ENCODE measurements at places on chromosomes 6 and 20.

DNA sequence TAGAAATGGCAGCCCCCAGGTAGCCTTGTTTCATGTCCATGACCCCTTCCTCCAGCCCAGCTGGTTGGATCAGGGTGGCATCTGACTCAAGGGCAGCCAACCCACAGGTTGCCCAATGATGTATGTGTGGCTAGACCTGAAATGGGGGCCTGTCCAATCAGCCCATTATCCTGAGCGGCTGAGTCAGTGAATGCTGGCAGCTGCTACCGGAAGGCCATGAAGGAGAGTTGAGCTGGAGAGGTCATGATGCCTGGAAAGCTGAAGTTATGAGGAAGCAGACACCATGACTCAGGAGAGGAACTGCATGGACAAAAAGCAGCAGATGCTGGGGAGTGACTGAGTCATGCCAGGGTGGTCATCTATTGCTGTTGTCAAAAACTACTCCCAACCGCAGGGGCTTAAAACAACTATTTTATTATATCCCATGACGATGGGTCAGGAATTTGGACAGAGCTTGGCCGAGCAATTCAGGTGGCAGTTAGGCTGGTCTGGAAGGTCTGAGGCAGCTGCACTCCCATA, 67.3 kb downstream of the MDGA1 start:
- peak; percentile 100 for DNase-seq

DNA sequence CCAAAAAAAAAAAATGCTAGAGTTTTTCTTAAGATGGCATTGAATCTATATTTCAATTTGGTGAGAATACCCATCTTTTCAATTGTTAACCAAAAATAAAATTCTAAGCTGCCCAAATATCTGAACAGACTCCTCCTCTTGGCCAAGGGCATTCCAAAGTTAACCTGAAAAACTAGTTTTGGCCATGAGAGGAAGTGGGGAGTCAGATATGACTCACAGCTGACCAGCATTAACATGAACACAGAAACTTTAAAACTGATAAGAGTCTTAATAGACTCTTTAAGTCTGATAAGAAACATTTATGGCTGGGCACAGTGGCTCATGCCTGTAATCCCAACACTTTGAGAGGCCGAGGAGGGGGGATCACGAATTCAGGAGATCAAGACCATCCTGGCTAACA, 171.3 kb downstream of the FAXC start:
- no peak for DNase-seq

DNA sequence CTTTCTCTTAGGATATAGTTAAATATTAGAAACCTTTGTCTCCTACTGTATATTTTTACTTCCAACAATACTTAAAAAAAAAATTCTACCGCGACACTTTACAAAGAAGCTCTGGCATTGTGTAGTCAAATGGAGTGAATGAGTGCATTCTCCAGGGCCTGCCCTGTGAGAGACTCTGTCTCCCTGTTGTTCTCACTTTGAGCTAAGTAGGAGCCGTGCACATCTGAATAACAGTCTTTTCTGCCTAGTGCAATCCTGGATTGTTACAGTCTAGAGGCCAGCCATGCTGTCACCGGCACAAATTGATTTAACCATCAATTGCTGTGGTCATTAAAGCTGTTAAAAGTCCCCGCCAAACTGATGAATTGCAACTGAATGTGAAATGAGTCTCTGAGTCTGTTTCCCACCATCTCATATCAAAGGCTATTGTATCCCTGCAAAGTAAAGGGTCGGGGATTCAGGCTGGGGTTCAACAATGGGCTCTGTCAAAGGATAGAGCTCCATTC, 156.0 kb downstream of the RFPL4B start:
- no peak for DNase-seq

GRCh38 chr6:36744304-36744673, 46.7 kb downstream of the RAB44 start:
- no peak for DNase-seq

- no peak for DNase-seq
Measured at GRCh38 chr6:56393615-56394612, 146.5 kb upstream of the COL21A1 start.

DNA sequence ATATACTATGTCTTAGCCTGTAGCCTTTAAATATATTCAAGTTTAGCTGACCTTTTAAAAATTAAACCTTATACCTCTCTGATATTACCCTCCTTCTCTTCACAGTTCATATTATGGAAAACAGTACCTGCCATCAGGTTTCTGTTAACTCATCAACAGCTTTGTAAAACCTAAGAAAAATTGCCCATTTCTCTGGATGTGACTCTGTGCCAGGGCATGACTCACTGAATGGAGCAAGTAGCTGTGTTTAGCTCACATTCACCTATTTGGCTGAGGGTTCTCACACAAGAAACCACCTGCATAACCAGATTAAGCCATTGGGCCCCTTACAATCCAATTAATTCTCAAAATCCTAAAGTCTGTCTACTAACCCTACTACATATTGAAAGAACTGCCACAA, 678.8 kb upstream of the MARCKS start:
- DNase-seq: no peak

GRCh38 chr6:84775751-84776150, 11.4 kb upstream of the TBX18 start:
- DNase-seq: no peak

DNA sequence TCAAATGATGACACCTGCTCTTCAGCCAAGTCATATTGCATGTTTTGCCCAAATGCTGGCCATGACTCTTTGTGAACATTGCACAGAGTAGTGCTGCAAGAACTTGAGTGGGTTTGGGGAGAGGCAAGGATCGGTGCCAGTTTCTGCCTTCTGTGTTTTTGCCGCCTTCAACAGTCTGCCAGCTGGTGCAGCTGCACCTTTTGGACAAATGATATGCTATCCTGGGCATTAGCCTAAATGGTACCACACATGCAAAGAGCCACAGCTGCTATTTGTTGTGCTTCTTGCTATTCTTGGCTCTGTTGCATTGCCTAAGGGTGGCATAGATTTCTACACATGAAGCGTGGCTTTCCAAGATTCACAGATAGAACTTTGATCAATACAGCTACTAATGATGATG, 189.0 kb upstream of the CCN2 start:
- no peak for DNase-seq

DNA sequence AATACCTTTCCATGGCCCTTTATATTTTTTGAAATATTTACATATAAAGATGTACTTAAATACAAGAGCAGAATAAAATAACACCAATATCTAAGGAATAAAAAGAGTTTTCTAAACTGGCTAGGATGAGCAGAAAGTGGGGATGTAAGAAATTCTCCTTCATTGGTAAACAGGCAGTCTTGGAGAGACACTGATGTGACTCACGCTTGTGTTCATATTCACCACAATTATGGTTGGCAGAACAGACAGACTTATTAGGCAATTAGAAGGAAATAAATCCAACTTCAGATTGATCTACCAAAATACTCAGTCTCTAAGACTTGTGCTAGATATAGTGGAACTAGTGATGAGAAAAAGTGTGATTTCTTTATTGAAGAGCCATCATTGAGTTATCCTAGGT, 463.7 kb downstream of the CDC5L start:
- DNase-seq: peak; percentile 89

DNA sequence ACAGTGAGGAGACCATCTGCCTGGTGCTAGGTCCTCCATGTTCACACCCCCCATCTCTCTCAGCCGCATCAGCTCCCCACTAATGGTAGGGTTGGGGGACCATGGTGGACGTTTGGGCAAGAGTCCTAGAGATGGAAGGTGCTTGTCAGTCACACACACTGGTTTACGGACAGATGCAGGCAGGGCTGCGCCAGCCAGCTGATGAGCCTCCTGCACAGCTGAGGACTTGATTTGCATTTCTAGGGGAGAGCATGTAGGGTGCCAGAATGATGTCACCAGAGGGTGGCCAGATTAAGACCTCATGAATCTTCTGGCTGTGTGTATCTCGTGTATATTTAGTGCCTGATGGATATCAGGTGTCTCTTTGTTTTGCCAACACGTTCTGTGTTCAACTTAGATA, 28.6 kb downstream of the CST8 start:
- DNase-seq: no peak

- DNase-seq: no peak
Measured at GRCh38 chr6:14254505-14254904, 136.9 kb downstream of the CD83 start.

- DNase-seq: no peak
Measured at GRCh38 chr6:87287251-87287650, 35.1 kb upstream of the SMIM8 start.

- no peak for DNase-seq
Measured at GRCh38 chr6:95685822-95686221, 108.5 kb downstream of the MANEA start.

GRCh38 chr6:35730745-35731413, 6.0 kb upstream of the ARMC12 start:
- no peak for DNase-seq

DNA sequence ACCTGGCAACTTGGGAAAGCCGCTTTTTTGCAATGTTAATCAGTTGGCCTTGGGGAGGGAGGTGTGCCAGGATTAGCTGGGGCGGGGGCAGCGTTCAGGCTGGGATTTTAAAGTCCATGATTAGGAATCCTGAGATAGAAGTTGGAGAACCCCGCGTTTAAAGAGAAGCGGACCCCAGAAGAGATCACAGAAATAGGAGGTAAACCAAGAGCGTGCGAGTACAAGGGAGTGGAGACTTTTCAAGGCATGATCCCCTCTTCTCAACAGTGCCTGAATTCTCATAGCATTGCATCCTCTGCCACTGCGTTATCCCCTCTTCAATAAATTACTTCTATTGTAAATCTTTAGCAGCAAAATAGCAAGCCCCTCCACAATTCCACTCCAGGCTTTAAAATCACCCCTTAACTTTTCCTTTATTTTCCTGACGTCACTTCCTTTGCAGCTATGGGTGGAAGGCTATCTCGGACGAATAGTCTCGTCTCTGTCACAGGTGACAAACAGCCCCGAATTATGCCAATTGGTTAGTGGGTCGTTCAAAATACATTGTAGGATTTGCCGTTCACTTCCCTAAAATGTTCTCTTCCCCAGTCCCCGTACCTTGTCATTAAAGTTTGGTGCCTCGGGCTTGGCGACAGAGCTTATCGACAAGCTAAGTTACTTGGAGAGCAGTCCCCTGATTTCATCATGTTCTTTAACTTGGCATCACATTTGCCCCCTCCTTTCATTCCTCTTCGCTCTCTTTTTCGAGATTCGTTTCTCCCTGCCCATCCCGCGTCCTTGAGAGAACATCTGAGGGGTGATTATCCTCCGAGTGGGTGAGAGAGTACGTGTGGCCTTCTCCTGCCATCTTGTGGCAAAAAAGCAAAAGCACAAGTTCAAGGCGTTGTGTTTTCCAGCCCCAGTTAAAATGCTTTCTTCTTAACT, 17.1 kb downstream of the OR2B2 start:
- DNase-seq: peak; percentile 83

DNA sequence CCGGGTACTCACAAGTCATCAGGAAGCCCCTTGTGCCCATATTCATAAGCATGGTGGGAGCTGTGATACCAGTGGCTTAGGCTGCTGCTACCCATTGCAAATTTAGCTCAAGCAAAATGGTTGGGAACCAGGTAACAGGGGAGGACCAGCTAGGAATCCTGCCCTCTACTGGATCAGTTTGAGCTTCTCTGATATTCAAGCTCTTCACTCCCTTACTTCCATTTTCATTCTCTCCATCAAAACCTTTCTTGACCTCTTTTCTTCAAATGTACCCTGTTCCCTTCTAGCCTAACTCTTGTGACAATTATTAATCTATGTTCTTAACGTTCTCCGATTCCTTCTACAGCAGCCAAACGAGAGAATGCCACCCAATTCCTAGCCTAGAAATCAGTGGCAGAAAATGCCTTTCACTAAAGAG, 9.7 kb downstream of the NOL7 start:
- peak; percentile 47 for DNase-seq

DNA sequence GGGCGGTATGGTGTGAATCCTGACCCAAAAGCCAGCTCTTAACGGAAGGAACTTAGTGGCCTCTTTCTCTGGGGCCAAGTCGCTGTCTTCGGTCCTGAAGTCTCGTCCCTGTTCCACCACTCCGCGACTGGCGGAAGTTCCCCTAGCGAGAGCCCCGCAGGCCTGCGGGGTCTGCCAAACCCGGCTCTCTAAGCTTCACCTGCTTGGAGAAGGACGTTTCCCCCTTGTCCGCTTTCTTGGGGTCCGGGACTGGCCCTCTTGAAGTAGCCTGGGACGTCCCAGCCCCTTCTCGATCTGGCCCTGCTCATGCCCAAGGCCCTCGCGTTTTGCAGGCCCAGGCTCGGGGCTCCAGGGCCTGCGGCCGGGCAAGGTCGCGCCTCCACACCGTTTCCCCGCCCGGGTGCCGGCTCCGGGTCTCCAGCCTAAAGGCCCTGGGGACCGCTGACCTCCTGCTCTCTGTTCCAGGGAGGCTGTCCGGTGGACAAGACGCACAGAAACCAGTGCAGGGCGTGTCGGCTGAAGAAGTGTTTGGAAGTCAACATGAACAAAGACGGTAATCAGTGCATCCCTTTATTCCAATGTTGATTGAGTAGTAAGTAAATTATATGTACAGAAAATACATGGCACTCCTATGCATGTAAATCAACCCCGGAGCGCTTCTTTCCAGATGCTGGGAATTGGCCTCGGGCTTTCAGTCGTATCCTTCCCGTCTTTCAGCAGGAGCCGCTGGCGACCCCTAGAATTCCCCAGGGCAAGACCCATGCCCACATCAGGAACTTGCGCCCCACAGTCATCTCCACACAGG, 8.8 kb downstream of the NR2E1 start:
- DNase-seq: peak; percentile 33

GRCh38 chr6:70849348-70850069, 107.4 kb downstream of the B3GAT2 start:
- no peak for DNase-seq

DNA sequence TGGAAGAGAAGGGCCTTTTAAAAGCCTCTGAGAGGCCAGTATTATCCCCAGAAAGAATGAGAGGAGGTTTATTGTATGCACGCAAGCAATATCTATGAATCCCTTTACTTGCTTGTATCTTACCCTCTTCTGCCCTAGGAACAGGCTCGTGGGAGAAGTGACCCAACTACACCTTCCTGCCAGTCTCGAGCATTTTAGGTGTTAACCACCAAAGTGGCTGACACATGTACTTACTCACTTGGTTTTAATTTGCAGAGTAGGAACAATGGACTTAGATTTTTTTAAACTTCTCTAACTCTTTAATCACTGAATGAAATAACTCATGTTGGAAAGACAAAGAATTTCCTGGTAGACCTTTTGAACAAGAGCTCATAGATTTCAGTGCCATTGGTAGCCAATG, 296.9 kb downstream of the PLCB1 start:
- no peak for DNase-seq

GRCh38 chr20:47800623-47801022, 15.3 kb upstream of the SULF2 start:
- DNase-seq: no peak

DNA sequence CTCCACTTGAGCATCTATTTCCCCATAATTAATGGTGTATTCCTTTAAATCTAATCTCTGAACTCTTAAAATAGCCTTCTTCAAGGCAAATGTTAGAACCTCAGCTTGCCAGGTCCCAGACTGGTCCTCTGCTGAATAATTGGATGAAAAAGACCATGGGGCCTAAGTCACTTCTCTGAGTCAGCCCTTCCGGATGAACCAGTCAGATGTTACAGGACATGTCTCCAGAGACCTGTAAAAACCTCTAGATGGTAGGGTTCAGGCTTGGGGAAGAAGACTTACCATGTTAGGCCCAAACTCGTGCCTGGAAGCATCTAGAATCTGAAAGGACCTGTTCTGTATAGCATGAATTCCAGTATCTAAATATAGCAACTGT, 97.3 kb downstream of the CDKAL1 start:
- DNase-seq: no peak

Data from amniotic epithelial cell (primary cell).